ENCODE measurements at places on chromosomes 6 and 20. TPM values are rescaled to one million over a fixed set of nuclear protein-coding genes. Genes with fewer than 3 reads are reported as not detected.

The LTA gene
- polyA plus RNA-seq = 0.43 TPM

The GGT7 gene
- polyA plus RNA-seq = 22.8 TPM

The C4A gene
- 22.4 TPM for polyA plus RNA-seq

The TULP1 gene
- polyA plus RNA-seq = 3.7 TPM

The SLC22A7 gene
- 0.79 TPM for polyA plus RNA-seq

The MICB gene
- polyA plus RNA-seq = 1.8 TPM

The IP6K3 gene
- polyA plus RNA-seq = 1.1 TPM

The CENPB gene
- 44.7 TPM for polyA plus RNA-seq

The BLOC1S5 gene
- polyA plus RNA-seq = 30.8 TPM

The FAM162B gene
- 8.2 TPM for polyA plus RNA-seq

The C20orf204 gene
- polyA plus RNA-seq = 0.56 TPM

The CGA gene
- 5.9 TPM for polyA plus RNA-seq

The PI3 gene
- not detected for polyA plus RNA-seq

The THBS2 gene
- polyA plus RNA-seq = 9.0 TPM

The VGLL2 gene
- polyA plus RNA-seq = not detected

The ADGB gene
- 0.46 TPM for polyA plus RNA-seq

The HEY2 gene
- 7.3 TPM for polyA plus RNA-seq

The TRAPPC3L gene
- polyA plus RNA-seq = 0.30 TPM

The HSPA12B gene
- polyA plus RNA-seq = 15.6 TPM

The PTK6 gene
- 0.56 TPM for polyA plus RNA-seq

The CD93 gene
- polyA plus RNA-seq = 38.1 TPM

The FUT9 gene
- polyA plus RNA-seq = 4.6 TPM

The AKAP7 gene
- 13.9 TPM for polyA plus RNA-seq

The NKX2-4 gene
- not detected for polyA plus RNA-seq

The ARMC2 gene
- 9.7 TPM for polyA plus RNA-seq

The FAM184A gene
- 12.3 TPM for polyA plus RNA-seq

The MROH8 gene
- polyA plus RNA-seq = 7.7 TPM

The PACRG gene
- 14.2 TPM for polyA plus RNA-seq

The GSTA1 gene
- polyA plus RNA-seq = 1.8 TPM

The TMEM74B gene
- 6.7 TPM for polyA plus RNA-seq

The APOM gene
- 110 TPM for polyA plus RNA-seq

The BTN1A1 gene
- 0.17 TPM for polyA plus RNA-seq

The HLA-DQA2 gene
- polyA plus RNA-seq = not detected

The PRDM13 gene
- not detected for polyA plus RNA-seq

The HSPA1L gene
- 3.3 TPM for polyA plus RNA-seq

The PSORS1C1 gene
- polyA plus RNA-seq = 0.23 TPM

The F13A1 gene
- polyA plus RNA-seq = 18.5 TPM

The RNGTT gene
- 14.9 TPM for polyA plus RNA-seq

The CTCFL gene
- polyA plus RNA-seq = 3.0 TPM

The LAMA4 gene
- polyA plus RNA-seq = 101 TPM

The RAD21L1 gene
- polyA plus RNA-seq = not detected

The TUBB1 gene
- 1.9 TPM for polyA plus RNA-seq

The AHCY gene
- polyA plus RNA-seq = 205 TPM

The POPDC3 gene
- polyA plus RNA-seq = not detected

The PMEPA1 gene
- polyA plus RNA-seq = 14.9 TPM

The WFDC10B gene
- polyA plus RNA-seq = not detected

The HLA-DPA1 gene
- polyA plus RNA-seq = 19.7 TPM

The LZTS3 gene
- polyA plus RNA-seq = 21.5 TPM

The GABBR1 gene
- 66.8 TPM for polyA plus RNA-seq

The WFDC12 gene
- not detected for polyA plus RNA-seq

The PTCRA gene
- 0.40 TPM for polyA plus RNA-seq

The PDYN gene
- 0.24 TPM for polyA plus RNA-seq

The MTFR2 gene
- polyA plus RNA-seq = 2.7 TPM

The SLC17A2 gene
- 1.6 TPM for polyA plus RNA-seq

The SAMD10 gene
- polyA plus RNA-seq = 9.9 TPM

The EGFL8 gene
- polyA plus RNA-seq = 44.4 TPM

The SYCP2L gene
- 3.7 TPM for polyA plus RNA-seq
